ENCODE measurements at places on chromosomes 6 and 20. TPM values are rescaled to one million over a fixed set of nuclear protein-coding genes. Genes with fewer than 3 reads are reported as not detected.

GRCh38 chr20:3032624-3033023 lies 10.8 kb upstream of the GNRH2 start:
- peaks cover 15% of the 10 kb centered on the region for H3K36me3 ChIP-seq
- no peaks in the 10 kb centered on the region for H3K4me1 ChIP-seq
- no peak for DNase-seq
- H3K27ac ChIP-seq, result no peak overlapping the region
- no peak overlapping the region for H3K4me3 ChIP-seq

- peaks cover 6% of the 10 kb centered on the region for H3K4me1 ChIP-seq
- H3K27ac ChIP-seq, result no peak overlapping the region
- peaks cover 24% of the 10 kb centered on the region for H3K27me3 ChIP-seq
- H3K4me3 ChIP-seq, result no peak overlapping the region
- H3K36me3 ChIP-seq, result no peaks in the 10 kb centered on the region
Measured at GRCh38 chr20:2213401-2213800, 82.4 kb upstream of the TGM3 start.

DNA sequence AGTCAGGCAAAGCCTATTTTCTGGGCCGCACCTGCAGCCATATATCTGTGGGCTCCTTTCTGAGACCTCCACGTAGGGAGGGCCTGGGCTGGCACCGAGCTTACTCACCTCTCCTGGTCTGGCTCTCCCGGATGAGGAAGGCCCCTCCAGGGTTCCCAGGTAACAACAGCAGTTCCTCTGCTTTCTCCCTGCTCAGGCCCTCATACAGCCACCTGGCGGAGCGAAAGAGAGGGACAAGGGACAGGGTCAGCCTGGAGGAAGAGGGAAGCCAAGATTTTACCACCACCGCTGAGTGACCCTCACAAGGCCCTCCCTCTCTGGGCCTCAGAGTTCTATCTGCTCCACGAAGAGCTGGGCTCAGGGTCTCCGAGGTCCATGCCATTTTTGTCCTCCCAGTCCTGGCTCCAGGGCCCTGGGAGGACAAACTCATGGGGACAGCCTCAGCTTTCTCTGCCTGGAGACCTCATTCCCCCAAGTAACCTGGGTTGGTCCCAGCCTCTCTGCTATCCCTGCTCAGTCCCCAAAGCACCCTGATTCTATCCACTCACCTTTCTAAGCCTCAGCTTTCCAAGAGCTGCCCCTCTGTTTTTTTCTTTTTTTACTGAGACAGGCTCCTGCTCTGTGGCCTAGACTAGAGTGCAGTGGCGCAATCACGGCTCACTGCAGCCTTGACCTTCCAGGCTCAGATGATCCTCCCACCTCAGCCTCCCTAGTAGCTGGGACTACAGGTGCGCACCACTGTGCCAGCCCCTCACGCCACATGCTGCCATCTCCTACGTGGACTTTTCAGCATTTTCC lies 13.3 kb downstream of the SLA2 start:
- H3K4me3 ChIP-seq, result no peak overlapping the region
- DNase-seq, result no peak
- H3K36me3 ChIP-seq, result peaks cover 81% of the 10 kb centered on the region
- peak overlapping the region; percentile 92 for H3K27ac ChIP-seq

DNA sequence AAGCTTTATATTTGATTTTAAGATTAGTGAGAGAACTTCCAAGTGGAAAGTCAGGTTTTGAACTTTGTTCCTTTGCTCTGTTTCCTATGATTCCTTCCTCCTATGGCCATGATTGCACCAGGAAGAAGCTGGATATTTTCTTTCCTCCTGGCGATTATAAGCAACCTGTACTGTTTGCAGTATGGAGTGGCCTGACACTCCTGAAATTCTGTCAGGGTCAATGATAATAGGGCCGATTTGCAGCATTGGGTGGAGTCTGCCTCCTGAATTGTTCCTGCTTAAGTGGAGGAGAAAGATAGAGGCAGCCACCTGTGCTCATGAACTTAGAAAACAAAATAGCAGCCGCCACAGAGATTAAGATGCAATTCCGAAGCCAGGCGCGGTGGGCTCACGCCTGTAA lies 9.8 kb upstream of the FAM217A start:
- H3K27ac ChIP-seq, result no peak overlapping the region
- H3K4me1 ChIP-seq, result no peaks in the 10 kb centered on the region
- H3K4me3 ChIP-seq, result no peak overlapping the region
- H3K27me3 ChIP-seq, result peaks cover 3% of the 10 kb centered on the region

ATP6V1G2 gene
- 7.9 TPM for total RNA-seq

ULBP3 gene
- total RNA-seq, result 0.93 TPM

DNA sequence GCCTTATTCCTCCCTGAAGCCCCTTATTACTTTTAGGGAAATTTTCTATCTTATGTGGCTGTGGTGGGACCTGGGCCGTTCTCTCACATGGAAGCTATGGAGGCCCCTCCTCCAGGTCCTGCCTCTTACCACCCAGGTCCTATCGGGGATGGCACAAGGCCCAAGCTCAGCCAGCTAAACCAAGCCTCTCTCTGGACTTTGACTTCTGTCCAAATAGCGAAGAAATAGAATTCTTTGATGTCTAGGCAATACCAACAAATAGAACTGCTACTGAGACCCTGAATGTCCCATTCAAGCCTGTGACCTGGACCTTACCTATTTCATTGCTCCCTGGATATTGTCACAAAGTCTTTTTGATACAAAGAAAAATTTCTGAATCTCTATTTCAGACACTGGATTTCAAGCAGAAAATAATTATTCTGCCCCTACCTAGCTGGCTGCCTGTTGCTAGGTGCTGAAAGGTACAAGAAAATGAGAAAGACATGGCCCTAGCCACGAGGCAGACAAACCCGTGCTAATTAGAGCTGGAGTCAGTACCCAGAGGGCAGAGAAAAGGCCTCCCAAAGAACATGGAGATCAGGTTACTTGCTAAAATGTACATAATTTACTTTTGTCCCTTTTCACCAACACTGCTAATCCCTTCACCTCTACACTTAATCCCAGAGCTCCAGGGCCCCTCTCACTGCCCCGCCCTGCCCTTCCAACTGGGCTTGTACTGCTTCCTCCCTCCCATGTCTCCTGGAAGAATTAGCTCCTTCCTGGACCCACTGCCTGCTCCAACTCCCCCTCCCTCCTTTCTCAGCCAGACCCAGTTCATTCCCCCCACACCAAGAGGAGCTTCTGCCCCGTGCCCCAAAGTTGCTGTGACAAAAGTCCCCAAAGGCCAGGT lies 15.5 kb upstream of the NNAT start:
- no peaks in the 10 kb centered on the region for H3K4me1 ChIP-seq
- H3K4me3 ChIP-seq, result no peak overlapping the region
- no peak overlapping the region for H3K27ac ChIP-seq
- no peak for DNase-seq
- H3K36me3 ChIP-seq, result no peaks in the 10 kb centered on the region

- no peak overlapping the region for H3K4me3 ChIP-seq
- no peak overlapping the region for H3K27ac ChIP-seq
- H3K27me3 ChIP-seq, result no peaks in the 10 kb centered on the region
- no peaks in the 10 kb centered on the region for H3K36me3 ChIP-seq
- H3K4me1 ChIP-seq, result no peaks in the 10 kb centered on the region
Measured at GRCh38 chr20:44758247-44759101, 12.8 kb downstream of the KCNK15 start.

DNA sequence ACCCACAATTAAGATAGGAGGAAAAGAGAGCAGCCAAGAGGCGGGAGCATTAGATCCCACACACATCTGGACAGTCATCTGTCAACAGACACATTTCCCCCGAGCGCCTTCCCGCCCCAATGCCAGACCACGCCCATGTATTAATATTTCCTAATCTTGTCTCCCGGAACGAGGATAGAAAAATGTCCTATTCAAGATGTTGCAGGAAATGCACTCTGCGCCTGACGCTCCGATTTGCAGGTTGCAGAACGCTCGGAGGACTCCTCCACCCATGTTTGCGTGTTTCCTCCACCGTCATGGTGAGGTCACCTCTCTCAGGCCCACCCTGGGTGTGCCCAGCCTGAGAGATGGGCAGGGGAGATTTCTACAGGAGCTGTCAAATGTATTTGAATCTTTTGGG lies 215.2 kb downstream of the TAF4 start:
- no peaks in the 10 kb centered on the region for H3K27me3 ChIP-seq
- no peaks in the 10 kb centered on the region for H3K4me1 ChIP-seq
- no peak overlapping the region for H3K4me3 ChIP-seq
- H3K36me3 ChIP-seq, result no peaks in the 10 kb centered on the region
- no peak for DNase-seq

GRCh38 chr20:22582386-22582963 lies 1.9 kb downstream of the FOXA2 start:
- no peaks in the 10 kb centered on the region for H3K36me3 ChIP-seq
- no peak overlapping the region for H3K4me3 ChIP-seq
- no peak for DNase-seq
- no peak overlapping the region for H3K27ac ChIP-seq
- H3K27me3 ChIP-seq, result peaks cover 69% of the 10 kb centered on the region

DNA sequence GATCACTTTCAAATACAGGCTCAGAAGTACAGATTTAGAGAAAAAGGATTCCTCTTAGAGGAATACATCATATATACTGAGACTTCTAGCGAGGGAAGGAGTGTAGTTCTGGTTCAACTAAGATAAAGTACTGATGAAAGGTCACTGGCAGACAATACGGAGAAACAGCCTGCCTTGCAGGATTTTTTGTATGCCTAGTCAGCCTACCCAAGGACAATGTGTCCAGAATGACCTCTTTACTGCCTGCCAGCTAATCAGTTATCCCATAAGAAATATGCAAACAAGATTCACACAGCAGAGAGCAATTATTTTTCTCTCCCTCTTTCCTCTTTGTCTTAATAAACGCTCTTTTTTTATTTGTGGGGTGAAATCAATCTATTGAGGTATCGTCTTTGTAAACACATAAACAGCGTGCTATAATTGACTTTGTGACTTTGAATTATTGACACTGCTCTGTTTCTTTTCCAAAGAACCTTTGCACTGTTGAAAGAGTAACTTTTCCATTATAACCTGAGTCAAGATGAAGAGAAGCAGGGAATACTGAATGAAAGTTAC lies 1.4 kb upstream of the TSPYL4 start:
- H3K27ac ChIP-seq, result no peak overlapping the region
- H3K27me3 ChIP-seq, result no peaks in the 10 kb centered on the region
- DNase-seq, result no peak
- H3K36me3 ChIP-seq, result peaks cover 11% of the 10 kb centered on the region

- peaks cover 4% of the 10 kb centered on the region for H3K36me3 ChIP-seq
- H3K27ac ChIP-seq, result no peak overlapping the region
- no peak overlapping the region for H3K4me3 ChIP-seq
- no peaks in the 10 kb centered on the region for H3K4me1 ChIP-seq
Measured at GRCh38 chr6:80319196-80319595, 212.7 kb downstream of the BCKDHB start.

RAB44 gene
- total RNA-seq, result not detected

- H3K27me3 ChIP-seq, result peaks cover 8% of the 10 kb centered on the region
- no peaks in the 10 kb centered on the region for H3K36me3 ChIP-seq
- H3K4me3 ChIP-seq, result peak overlapping the region; percentile 80
- DNase-seq, result peak; percentile 30
- H3K4me1 ChIP-seq, result peaks cover 4% of the 10 kb centered on the region
Measured at GRCh38 chr6:43269273-43270007, 26.2 kb downstream of the TTBK1 start.

DNA sequence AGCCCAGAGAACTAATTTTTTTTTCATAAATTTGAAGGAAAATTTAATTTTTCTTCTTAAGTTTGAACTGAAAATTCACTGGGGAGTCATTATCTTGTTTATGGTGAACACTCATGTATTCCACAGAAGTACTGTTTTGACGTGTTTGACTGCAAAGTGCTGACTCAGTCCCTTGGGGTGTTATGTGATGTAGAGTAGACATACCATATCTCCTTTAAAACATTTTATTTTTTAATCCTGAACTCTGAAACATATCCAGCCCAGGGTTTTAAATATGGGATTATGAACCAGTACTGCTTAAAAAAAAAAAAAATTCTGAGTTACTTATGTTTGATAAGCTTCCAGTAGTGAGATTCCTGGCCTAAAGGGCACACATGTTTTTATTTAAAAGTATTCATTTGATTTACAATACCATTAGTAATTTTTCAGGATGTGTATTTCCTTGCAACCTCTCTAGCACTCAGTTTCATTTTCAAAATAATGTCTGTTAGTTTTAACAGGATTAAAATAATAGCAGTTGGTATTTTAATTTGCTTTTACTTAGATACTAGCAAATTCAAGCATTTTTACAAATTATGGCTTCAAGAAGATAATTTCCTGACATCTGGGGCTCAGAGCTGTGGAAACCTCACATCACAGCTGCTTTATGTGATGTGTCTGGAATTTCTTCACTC lies 81.7 kb upstream of the PDE10A start:
- H3K27ac ChIP-seq, result no peak overlapping the region
- no peak for DNase-seq
- peaks cover 14% of the 10 kb centered on the region for H3K27me3 ChIP-seq
- no peaks in the 10 kb centered on the region for H3K36me3 ChIP-seq
- no peak overlapping the region for H3K4me3 ChIP-seq
- H3K4me1 ChIP-seq, result no peaks in the 10 kb centered on the region

GRCh38 chr6:99241905-99242534 lies 107.5 kb downstream of the FAXC start:
- H3K4me1 ChIP-seq, result no peaks in the 10 kb centered on the region
- no peak overlapping the region for H3K27ac ChIP-seq
- no peak for DNase-seq

GRCh38 chr6:18530201-18530600 lies 143.1 kb downstream of the RNF144B start:
- no peak for DNase-seq
- no peaks in the 10 kb centered on the region for H3K4me1 ChIP-seq
- H3K27me3 ChIP-seq, result peaks cover 2% of the 10 kb centered on the region
- no peaks in the 10 kb centered on the region for H3K36me3 ChIP-seq

All from naive thymus-derived CD8-positive, alpha-beta T cell (primary cell).